ENCODE measurements at places on chromosomes 5 and 9. TPM values are rescaled to one million over a fixed set of nuclear protein-coding genes. Genes with fewer than 3 reads are reported as not detected.

SPAAR gene
- total RNA-seq: 0.83 TPM

MARCHF11 gene
- total RNA-seq: not detected

ZFP2 gene
- total RNA-seq: 2.3 TPM

TMC1 gene
- not detected for total RNA-seq

GFI1B gene
- total RNA-seq: 1.3 TPM

ACTBL2 gene
- total RNA-seq: not detected

MLANA gene
- not detected for total RNA-seq

FCN1 gene
- total RNA-seq: 2.0 TPM

NXNL2 gene
- 1.9 TPM for total RNA-seq

DNA sequence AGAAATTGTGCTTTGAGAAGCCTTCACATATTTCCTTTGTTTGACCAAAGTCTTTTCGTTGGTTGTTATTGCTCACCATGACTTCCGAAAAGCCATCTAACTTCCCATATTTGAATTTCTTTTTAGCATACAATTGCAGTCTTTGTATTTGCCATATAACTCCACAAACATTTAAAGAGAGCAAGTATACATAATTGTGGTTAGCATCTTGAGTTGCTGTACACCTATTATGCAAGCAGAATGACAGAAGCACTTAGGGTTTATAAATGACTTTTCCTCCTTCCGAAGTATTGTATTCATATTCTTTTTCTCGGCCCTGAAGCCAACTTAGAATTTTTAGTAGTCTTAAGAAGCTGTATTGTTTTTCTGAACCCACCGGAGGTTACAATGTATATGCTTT is 250.4 kb downstream of the RFK start:
- DNase-seq: no peak

GRCh38 chr5:96297867-96298266 is 135.2 kb downstream of the PCSK1 start:
- no peak for DNase-seq

- no peak for DNase-seq
These were observed 1.2 kb upstream of the GARIN3 start for GRCh38 chr5:157167214-157167621.

DNA sequence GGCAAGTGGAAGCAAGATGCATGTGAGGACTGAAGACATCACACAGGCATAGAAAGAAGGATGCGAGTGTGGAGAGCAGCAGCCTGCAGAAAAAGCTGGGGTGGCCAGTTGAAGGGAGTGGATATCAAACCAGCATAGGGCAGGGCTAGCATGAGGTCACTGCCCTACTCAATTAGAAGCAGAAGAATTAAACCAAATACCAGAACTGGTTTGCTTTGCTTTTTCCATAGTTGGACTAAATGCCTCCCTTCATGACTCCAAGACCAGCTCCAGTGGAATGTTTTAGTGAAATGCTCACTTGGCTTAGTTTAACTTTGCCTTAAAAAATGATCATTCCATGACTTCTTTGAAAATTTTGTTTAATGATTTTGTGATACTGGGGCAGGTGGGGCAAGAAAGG is 45.8 kb downstream of the TMEM167A start:
- DNase-seq: no peak

GRCh38 chr5:111507276-111507675 is 5.1 kb downstream of the STARD4 start:
- no peak for DNase-seq

GRCh38 chr9:30722065-30722464 is 1662.4 kb upstream of the ACO1 start:
- DNase-seq: no peak

- DNase-seq: no peak
These were observed 98.7 kb upstream of the SPIN1 start for GRCh38 chr9:88289532-88289931.

Measured in mucosa of gallbladder (tissue), 1 donor.